BE2C (cell line): ENCODE measurements at places on chromosomes 7 and 10.
A peak's percentile ranks its signal among the peaks of the same experiment; 100 is the strongest.

DNA sequence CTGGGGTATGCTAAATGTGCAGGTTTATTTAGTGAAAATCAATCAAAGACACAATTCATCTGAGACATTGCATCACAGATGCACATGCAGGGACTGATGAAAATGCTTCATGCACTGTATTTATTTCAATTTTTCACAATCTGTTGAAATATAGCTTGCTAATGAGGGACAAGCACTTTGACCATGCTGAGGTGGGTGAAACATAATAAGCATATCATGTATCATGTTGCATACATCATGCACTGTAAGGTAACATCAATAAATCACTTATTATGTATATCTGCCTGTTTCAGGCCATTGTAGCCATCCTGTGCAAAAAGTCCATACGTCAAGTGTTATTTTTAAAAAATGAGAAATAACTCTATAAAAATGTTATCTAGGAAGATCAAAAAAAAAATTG, 426.9 kb upstream of the PCDH15 start:
- DNase-seq = no peak

GRCh38 chr10:29332761-29333148, 43.9 kb downstream of the LYZL1 start:
- DNase-seq = no peak

DNA sequence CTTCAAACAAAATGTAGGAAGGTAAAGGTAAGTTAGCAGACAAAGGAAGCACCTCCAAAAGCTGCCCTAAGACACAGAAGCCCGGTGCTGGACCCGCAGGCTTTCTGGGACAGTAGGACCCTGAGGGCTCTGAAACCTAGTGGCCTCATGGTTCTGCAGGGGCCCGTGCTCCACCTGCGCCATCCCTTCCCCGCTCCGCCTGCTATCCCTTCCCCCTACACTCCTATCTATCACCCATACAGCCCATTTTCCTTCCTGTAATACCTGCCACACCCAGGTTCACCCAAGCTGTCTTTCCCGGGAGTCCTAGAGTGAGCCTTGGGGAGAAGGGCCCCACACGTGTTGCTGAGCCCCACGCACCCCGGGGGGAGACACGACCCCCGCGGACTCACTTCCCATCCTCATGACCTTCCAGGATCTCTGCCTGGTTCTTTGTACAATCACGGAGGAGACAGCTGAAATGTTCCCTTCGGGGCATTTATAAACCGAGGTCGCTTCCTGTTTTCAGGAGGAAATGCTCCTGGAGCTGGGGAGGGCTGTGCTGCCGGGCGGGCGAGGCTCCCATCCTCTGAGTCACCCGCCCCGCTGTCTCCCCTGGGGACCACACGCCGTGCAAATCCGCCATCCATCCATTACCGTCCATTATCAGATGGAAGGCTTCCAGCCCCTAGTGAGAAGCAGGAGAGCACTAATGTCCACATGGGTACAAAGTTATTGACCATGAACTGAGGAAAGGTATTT, 251.7 kb upstream of the PITRM1 start:
- peak; percentile 91 for DNase-seq

DNA sequence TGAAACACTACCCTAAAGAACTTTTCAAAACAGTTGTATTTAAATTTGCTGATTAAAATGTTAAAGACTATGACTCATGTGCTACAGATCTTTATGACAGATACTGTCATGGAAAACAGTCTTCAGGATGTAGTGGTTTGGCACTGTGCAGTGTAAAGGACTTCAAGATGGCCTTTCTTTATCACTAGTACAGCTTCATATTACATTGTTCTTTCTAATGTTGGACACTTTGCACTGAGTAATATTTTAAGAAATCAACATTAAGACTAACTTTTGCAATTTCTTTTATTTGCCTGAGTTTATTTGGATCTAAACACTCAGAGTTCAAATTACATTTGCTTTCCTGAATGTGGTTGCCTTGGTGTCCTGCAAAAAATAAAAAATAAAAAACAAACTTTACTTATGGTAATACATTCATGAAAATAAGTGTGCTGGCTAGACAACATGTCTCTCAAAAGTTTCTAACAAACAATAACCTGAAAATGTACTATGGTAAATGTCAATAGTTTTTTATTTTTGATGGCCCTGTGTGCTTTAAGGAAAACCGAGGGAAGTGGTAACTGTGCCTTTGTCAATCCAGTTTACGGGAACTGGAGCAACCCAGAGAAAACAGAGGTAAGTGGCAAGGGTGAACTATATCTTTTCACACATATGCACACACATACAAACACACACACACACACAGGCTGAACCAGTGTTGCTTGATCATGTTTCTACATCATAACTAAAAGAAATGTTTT, 85.9 kb upstream of the PLXDC2 start:
- no peak for DNase-seq

DNA sequence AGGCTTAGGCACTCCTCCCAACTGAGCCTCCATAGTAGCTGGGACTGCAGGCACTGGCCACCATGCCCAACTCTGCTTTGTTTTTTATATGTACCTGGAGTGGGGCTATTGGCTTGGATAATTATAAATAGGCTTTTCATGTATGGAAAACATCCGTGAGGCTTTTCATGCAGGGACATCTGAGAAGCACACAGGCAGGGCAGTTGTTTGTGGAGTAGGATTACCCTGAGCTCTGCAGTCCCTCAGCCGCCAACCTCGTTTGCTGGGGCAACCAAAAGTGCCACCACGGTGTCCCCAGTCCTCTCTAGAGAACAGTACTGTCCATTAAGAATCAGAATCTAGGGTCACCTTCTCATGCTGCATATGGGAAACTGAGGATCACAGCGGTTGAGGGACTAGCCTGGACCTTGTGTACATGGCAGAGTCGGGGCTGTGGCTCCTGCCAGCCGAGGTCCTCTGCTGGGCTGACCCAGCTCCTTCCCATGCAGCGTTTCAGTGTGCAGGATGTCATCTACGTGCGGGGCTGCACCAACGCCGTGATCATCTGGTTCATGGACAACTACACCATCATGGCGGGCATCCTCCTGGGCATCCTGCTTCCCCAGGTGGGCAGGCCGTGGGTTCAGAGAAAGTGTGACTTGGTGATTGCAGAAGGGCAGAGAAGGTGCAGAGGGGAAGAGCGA, 54.5 kb downstream of the TSPAN15 start:
- no peak for DNase-seq

DNA sequence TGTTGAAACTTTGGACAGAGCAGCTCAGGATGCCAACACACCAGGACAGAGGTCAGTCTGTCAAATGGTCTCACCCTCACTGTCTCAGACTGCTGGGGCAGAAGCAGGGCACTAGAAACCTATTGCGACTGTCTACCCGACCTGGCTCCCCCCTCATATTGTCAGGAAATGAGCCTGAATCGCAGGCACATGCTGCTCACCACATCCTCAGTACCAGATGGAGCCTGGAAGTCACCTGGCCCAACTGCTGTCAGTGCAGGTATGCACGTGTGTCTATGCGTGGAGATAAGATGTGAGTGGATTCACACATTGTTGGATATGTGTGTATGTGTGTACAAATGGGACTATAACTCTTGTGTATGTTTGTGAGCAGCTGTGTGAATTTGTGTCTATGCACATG, 3.2 kb upstream of the CDHR1 start:
- no peak for DNase-seq

DNA sequence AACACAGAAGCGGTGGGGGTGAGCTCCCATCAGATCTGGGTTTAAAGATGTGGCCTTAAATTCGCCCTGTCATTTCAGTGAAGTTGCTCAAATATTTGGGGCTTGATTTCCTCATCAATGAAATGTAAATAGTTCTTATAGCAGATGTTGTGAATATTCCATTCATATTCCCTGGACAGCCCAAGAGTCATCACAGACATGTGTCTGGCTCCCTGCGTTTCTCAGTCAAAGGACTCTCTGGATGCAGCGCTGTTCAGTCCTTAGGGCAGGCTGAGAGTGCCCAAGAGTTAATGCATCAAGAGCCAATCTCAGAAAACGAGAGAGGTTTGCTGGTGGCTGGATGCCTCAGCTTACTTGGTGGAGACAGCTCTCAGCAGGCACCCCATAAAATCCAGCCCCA, 475.5 kb upstream of the VSTM2A start:
- no peak for DNase-seq

- DNase-seq = no peak
These were observed 67.7 kb downstream of the TRIM24 start for GRCh38 chr7:138527746-138528223.

DNA sequence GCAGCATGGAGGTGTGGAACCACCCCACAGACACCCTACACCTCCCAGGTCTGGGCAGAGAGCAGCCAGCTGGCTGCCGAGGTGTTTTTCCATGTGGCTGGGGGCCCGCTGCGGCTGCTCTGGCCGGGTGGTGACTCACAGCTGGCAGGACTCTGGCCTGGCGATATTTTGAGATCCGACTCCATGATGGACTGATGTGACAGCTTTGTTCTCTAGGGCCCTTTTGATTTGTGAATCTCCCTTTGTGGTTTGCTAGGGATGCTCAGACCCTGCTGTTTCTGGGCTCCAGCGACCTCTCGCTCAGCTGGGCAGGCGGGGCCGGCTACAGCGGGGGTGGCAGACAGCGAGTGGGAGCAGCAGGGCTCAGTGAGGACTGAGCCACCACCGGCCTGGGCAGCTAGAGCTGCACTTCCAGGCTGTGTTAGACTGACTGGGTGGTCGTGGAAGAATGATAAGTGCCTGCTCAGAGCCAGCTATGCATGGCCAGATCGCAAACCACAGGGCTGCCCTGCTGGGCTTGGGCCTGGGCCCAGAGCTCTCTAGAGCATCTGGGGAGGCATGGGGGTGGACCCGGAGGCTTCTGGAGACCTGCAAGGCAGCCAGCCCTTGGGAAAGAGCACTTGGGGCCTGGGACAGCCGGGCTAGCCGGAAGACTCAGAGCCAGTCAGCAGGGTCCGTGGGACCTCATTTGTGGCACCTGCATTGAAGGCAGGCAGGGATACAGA, 46.2 kb upstream of the GDF10 start:
- peak; percentile 50 for DNase-seq

GRCh38 chr7:32154797-32155196, 84.6 kb upstream of the PDE1C start:
- DNase-seq = no peak

GRCh38 chr7:107622429-107622828, 38.2 kb upstream of the SLC26A4 start:
- no peak for DNase-seq

DNA sequence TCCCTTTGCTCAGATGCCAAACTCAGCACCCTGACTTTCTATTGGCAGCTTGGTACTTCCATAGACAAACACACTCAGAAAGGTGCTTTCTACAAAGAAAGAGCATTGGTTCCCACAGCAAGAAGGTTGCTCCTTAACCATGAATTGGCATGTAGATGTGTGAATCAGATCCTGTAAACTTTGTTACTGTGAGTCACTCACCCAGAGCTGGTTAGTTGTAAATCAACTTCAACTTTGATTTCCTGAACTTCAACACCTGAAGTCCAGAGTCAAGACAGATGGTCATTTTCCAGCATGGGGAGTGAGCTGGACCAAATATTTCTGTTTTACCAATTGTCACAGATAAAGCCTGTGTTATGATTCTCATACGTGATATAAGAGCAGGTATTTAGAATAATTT, 797.2 kb downstream of the TNS3 start:
- DNase-seq = no peak

GRCh38 chr7:134174795-134175261, 47.7 kb downstream of the LRGUK start:
- DNase-seq = no peak

DNA sequence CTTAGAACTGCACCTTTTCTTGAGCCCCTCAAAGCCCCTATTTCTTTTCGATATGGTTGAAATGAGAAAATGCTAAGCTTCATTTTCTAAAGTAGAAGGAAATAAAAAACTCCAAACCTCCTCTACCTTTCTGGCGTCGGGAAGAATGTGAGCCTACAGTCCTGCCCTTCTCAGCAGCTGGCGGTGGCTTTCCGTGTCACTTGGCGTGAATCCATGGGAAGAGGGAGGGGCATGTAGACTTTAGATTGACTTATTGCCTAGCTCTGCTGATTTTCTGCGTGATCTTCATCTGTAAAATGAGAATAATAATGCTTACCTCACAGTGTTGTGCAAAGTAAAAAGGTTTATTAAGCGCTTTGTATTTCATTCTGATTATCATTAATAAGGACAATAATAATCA, 35.0 kb downstream of the PRR15 start:
- no peak for DNase-seq

DNA sequence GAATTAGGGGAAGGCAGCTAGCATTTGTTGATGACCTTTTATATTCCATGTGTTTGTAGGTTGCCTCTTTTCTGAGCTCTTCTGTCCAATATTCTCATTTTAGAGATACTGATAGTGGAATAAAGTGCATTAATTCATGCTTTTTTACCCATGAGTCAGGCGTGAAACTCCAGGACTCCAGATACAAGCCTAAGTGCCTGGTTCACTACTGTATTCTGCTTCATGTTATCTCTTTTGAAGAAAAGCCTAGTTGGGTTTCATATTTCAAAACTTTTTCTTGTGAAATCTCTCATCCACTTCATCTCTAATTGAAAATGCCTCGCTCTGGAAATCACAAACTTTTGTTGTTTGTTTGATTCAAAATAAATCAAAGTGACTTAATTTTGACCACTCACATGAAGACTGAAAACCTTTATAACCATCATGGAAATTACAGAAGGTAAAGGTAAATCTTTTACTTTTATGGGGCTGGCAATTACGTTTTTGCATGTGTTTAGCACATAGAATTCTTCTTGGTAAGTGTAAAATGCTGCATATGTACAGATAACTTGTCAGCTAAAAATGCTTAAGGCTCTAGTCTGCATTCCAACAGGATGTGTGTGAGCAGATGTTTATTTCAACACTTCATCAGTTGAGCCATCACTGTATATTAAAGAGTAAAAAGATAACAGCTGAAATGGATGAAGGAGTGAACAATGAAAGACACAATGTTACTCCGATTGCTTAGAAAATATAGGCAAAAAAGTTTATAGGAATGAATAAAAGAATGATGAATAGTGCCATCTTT, 961.8 kb upstream of the CELF2 start:
- DNase-seq = no peak
